ENCODE measurements at places on chromosomes 11 and 22. TPM values are rescaled to one million over a fixed set of nuclear protein-coding genes. Genes with fewer than 3 reads are reported as not detected.
A peak's percentile ranks its signal among the peaks of the same experiment; 100 is the strongest.

The TMEM45B gene
- 0.59 TPM for total RNA-seq

- 0 out of 2 replicates have a peak overlapping the region, but pooled peaks have one; percentile 52 for H3K27ac ChIP-seq
- no peaks in the 10 kb centered on the region for H3K4me1 ChIP-seq
- no peak overlapping the region for H3K4me3 ChIP-seq
- no peaks in the 10 kb centered on the region for H3K27me3 ChIP-seq
- H3K36me3 ChIP-seq = peaks cover 2% of the 10 kb centered on the region
Observed at GRCh38 chr11:70619591-70619990, 221.3 kb downstream of the CTTN start.

GRCh38 chr11:3916962-3917361 lies 61.5 kb downstream of the STIM1 start:
- no peaks in the 10 kb centered on the region for H3K36me3 ChIP-seq
- H3K4me1 ChIP-seq = no peaks in the 10 kb centered on the region
- no peak for DNase-seq
- H3K27me3 ChIP-seq = no peaks in the 10 kb centered on the region
- H3K4me3 ChIP-seq = no peak overlapping the region

The OVOL1 gene
- total RNA-seq = 7.7 TPM

DNA sequence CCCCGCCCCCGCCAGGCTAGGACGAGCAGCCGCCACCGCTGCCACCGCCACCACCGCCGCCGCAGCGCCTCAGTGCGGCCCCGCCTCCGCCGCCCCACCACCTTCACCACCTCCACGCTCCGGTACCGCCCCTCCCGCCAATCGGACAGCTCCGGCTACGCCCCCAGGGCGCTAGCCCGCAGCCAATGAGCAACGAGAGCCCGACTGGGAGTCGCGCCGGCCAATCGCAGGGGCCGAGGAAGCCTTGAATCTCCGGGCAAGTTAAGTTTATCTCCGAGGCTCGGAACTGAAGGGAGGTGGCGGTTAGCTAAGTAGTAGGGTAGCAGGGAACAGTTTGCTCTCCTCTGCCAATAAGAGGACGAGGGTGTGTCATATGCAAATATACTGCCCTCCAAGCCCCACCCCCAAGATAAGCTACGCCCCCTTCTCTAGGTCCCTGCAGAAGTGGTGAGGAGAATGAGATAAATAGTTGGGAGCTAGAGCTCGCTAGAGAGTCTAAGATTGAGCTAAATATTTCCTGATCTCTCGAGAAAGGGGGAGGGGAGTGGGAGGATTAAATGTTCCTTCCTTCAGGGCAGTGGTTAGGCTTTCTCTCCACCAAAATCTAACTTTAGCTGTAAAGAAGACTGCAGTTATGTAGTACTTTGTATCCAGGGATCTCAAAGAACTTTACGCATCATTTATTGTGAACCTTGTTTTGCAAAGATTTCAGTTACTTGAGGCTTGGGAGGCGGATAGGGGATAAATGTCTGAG lies at the start of gene SESN3:
Gene SESN3 (minus strand): TSS at position 76 of the 754 bp plus-strand sequence. CDS start 342 bp downstream, outside the sequence.
- no peaks in the 10 kb centered on the region for H3K36me3 ChIP-seq
- H3K27me3 ChIP-seq = peaks cover 30% of the 10 kb centered on the region
- peak; percentile 99 for DNase-seq
- H3K27ac ChIP-seq = peak within 1 kb of the TSS; percentile 43

- no peak overlapping the region for H3K4me3 ChIP-seq
- DNase-seq = no peak
- H3K4me1 ChIP-seq = peaks cover 3% of the 10 kb centered on the region
- H3K27me3 ChIP-seq = peaks cover 26% of the 10 kb centered on the region
Observed at GRCh38 chr11:1219446-1219833, 3.4 kb upstream of the MUC5B start.

DNA sequence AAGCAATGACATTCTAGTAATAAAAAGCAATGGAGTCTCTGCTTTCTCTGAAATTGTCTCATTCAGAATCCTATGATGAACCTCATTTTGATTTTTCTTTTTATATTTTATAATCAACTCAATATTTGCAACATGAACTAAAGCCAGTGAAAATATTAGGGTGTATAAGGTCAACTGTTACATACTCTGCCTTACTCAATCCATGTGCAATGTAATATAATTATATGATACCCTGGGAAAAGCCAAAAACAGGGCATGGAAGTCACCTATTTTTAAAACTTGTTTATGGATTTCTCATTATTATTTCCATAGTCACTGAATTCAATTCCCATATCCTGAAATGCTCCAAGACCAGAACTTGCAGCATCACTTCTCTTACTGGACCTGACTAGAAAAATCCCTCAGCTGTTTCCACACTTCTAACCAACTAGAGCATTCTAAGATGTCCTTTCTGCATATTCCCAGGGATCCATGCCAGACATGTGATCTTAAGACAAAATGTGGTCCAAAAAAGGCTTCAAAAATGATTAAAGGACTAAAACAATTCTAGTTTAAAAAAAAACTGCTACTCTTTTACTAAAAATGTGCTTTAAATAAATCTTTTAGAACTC lies 97.3 kb downstream of the GUCY1A2 start:
- 0 out of 2 replicates have a peak, but pooled peaks cover 3% of the 10 kb centered on the region for H3K36me3 ChIP-seq
- no peaks in the 10 kb centered on the region for H3K4me1 ChIP-seq
- H3K27ac ChIP-seq = no peak overlapping the region
- H3K4me3 ChIP-seq = no peak overlapping the region

- H3K27me3 ChIP-seq = no peaks in the 10 kb centered on the region
- DNase-seq = peak; percentile 70
- H3K4me3 ChIP-seq = no peak overlapping the region
- H3K4me1 ChIP-seq = peaks cover 61% of the 10 kb centered on the region
- peak overlapping the region; percentile 23 for H3K27ac ChIP-seq
- H3K36me3 ChIP-seq = no peaks in the 10 kb centered on the region
Observed at GRCh38 chr22:39474351-39475111, 17.7 kb downstream of the MGAT3 start.

The CBLIF gene
- total RNA-seq = not detected

- H3K27ac ChIP-seq = no peak overlapping the region
- peaks cover 61% of the 10 kb centered on the region for H3K36me3 ChIP-seq
- no peak overlapping the region for H3K4me3 ChIP-seq
- H3K27me3 ChIP-seq = no peaks in the 10 kb centered on the region
- DNase-seq = no peak
- no peaks in the 10 kb centered on the region for H3K4me1 ChIP-seq
Observed at GRCh38 chr22:29521526-29521925, 32.0 kb downstream of the THOC5 start.

DNA sequence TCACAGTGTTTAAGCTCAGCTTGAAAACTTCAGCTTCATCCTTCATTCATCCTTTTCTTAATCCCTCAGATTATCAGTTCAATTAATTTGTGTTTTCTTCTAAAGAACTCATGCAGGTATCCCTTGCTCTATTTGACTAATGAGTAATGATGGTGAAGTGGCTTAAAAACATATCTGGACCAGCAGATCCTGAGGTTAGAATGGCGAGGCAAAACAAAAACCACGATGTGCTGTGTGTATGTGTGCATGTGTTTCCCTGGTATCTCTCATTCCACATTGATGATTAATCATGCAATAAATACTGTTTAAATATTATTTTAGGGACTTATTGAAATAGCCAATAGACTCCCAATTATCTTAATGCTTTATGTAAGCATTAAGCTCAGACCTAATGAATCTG lies 437.0 kb downstream of the DYNC2H1 start:
- no peaks in the 10 kb centered on the region for H3K27me3 ChIP-seq
- no peak overlapping the region for H3K4me3 ChIP-seq
- peaks cover 1% of the 10 kb centered on the region for H3K36me3 ChIP-seq
- DNase-seq = no peak
- no peaks in the 10 kb centered on the region for H3K4me1 ChIP-seq

DNA sequence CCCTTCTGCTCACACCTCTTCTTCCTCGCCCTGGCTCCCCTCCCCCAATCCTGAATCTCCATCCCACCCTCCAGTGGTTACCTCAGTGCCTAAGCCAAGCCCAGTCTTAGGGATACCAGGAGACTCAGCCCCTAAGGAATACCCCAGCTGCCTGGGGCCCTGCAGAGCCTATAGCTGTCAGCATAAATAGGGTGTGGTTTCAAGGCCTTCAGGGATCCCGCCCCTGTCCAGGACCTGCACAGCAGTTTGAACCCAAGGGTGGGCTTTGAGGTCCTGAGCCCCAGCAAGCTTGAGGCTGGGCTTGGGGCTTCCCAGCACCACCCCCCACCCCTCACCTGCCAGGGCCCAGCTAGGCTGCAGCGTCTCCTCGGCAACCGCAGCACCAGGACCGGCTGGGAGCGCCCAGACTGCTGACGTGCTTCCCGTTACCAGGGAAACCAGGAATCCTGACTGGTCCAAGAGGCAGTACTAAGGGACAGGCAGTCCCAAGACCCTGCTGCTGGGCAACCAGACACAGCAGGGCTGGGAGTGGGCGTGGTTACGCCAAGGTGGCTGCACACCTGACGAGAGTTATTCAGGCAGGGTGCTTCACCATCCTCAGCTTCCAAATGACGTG lies 13.7 kb downstream of the APBB1 start:
- DNase-seq = peak; percentile 92
- H3K27me3 ChIP-seq = no peaks in the 10 kb centered on the region
- no peaks in the 10 kb centered on the region for H3K36me3 ChIP-seq
